ENCODE measurements at places on chromosomes 7 and 10.

DNA sequence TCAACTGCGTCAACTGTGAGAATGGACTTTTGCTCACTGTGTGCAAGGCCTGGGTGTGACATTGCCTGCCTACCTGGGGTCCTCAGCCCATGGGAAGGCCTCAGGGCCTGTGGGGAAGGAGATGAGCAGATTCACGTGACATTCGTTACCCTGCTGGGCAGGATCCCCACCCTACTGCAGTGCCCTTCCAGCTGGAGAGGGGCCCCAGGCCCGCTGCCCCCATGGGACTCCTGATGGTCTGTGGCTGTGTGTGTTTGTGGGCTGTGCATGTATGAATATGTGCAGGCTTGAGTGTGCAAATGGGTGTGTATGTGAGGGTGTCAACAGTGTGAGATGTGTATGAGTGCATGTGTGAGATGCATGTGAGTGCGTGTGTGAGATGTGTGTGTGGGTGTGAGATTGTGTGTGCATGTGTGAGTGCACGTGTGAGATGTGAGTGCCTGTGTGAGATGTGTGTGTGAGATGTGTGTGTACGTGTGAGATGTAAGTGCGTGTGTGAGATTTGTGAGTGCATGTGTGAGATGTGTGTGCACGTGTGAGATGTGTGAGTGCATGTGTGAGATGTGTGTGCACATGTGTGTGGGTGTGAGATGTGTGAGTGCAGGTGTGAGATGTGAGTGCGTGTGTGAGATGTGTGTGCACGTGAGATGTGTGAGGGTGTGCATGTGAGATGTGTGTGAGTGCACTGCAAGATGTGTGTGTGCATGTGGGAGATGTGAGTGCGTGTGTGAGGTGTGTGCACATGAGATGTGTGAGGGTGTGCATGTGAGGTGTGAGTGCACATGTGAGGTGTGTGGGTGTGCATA, 29.7 kb downstream of the PPIF start:
- DNase-seq: no peak

DNA sequence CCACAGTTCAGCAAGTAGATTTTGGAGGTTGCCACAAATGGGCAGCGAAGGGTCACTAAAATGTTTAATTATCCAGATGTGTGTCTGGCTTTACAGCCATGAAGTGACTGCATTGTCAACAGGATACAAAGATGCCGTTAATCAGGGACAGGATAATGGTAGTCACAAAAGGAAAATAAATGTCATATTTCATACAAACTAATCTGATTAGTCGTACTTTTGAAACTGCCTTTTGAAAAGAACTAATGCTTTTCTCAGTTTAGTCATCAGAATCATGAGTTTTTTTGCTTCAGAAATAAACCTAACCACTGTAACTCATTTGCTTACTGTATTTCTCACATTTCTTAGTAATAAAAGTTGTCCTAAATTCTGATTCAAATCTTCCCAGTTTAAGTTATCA, 22.2 kb upstream of the WNT16 start:
- DNase-seq: no peak

GRCh38 chr10:5317547-5318107, 47.1 kb upstream of the UCN3 start:
- DNase-seq: no peak

DNA sequence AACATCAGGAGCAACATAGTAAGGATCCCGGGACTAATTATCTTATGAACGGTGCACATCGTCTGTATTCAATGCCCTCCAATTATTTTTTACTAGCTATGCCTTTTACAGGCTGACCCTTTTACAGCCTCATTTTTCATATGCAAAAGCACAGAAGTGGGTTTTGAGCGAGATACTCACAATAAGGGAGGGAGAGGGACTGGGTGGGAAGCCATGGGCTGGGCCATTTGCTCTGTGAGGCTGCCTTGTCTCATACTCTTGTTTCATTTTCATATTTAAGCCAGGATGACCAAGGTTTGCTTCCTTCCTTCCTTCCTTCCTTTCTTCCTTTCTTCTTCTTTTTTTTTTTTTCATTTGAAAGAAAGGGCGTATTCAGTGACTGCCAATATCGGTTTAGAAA, 259.3 kb downstream of the TRIL start:
- DNase-seq: no peak

DNA sequence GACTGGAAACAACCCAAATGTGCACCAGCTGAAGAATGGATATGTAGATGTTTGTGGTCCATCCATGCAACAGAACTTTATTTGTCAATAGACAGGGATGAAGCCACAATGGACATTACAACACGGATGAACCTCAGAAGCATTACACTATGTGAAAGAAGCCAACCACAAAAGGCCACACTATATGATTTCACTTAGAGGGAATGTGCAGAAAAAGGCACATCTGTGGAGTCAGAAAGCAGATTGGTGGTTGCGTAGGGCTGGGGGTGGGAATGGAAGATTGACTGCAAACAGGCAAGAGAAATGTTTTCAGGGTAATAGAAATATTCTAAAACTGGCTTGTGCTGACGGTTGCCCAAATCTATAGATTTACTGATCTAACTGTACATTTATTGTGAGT, 34.3 kb upstream of the WASHC2A start:
- no peak for DNase-seq

DNA sequence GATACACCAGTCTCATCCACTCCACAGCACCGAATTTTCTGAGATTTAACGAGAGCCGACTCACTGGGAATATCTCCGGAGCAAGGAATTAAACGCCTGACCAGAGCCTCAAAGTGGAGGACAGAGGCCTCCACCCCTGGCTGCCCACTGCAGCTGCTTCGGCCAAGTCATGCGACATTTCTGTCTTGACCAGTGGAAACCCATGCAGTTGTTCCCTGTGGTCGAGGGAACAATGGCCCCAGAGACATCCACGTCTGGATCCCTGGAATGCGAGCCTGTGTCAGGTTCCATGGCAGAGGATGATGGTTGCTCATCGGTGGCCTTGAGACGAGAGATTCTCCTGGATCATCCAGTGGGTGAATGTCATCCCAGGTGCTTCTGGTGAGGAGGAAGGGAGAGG, 65.7 kb upstream of the INSIG1 start:
- no peak for DNase-seq

DNA sequence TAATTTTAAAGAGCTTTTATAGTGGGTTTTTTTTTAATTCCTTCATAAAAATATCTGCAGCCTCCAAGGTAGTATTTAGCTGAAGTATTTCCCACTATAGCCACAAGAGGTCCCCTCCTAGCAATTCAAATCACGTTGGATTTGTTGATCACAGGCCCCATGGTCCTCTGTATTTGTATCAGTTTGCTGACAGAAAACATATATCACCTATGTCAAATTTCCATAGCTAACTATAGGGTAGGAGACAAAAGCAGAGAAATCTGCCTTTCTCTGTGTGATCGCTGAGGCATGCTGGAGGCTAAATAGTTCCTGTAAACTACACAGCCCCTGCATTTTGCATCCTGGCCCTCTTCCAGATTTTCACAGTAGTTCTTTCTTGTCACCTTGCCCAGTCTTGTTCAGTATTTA, 1.7 kb upstream of the CTNNA3 start:
- peak; percentile 13 for DNase-seq

DNA sequence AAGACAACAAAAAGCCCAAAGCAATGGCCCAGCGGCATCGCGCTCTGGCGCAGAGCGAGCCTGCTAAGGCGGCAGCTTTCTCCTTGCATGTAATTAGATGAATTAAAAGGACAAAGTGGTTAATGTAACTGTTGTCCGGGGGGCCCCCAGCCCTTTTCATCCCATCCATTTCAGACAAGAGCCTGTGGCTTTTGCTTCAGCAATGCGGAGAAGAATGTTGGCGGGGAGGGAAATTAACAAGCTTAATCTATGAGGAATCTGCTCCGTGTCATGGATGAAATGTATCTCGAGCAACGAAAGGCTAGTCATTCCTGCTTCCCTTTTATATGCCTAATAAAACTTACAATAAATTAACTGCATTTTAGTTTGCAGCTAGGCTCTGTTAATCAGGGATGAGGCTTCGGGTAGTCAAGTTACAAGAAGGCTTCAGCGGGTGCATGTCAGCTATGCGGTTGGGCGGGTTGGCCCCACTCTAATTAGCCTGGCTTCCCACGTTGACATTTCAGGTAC, 203.3 kb downstream of the BUB3 start:
- DNase-seq: no peak

DNA sequence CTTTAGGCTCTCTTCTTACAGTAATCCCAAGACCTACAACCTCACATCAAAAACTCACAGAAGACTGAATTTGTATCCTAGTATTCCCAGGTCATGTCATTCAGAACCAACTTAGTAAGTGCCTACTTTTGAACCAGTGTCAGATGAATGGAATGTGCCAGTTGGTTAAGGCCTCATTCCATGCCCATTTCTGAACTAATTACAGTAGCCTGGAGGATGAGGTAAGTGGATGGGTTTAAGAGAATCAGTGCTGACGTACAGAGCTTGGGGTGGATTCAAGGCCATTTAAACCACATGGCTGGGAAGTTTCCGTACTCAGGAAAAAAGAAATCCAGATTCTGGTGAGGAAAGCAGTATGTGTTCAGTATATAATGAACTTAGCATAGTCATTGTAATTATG, 21.9 kb upstream of the FOXP2 start:
- no peak for DNase-seq

DNA sequence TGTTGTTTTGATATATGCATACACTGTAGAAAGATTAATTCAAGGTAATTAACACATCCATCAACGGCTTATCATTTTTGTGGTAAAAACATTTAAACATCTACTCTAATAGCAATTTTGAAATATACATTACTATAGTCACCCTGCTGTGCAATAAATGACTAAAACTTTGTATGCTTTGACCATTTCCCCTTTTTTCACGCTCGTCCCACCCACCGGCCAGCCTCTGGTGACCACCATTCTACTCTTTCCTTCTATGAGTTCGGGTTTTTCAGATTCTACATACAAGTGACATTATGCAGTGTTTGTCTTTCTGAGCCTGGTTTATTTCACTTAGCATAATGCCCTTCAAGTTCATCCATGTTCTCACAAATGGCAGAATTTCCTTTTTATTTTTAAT, 21.3 kb downstream of the CYCS start:
- no peak for DNase-seq

GRCh38 chr10:73931767-73932619, 21.1 kb downstream of the PLAU start:
- no peak for DNase-seq

- DNase-seq: no peak
Observed at GRCh38 chr7:21926448-21926847, 19.3 kb downstream of the CDCA7L start.

GRCh38 chr10:1947464-1948003, 210.2 kb upstream of the ADARB2 start:
- no peak for DNase-seq

DNA sequence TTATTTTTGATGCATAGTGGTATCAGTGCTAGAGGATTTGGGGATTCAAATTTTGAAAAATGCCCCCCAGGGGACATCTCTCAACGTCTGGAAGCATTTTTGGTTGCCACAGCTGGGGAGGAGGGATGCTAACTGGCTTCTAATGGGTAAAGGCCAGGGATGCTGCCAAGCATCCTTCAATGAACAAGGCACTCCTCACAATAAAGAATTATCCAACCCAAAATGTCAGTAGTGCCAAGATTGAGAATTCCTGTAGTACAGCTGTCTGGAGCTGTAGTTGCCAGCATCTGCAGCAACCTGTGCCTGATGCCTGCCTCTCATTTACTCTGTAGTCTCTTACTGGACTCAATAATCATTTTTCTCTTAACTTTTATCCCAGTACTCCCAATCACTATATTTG, 53.5 kb downstream of the SEPTIN7 start:
- no peak for DNase-seq

GRCh38 chr7:107253599-107253998, 84.8 kb downstream of the HBP1 start:
- no peak for DNase-seq

GRCh38 chr7:117077658-117078057, 124.4 kb downstream of the ST7 start:
- no peak for DNase-seq

GRCh38 chr7:47421456-47421855, 160.5 kb downstream of the TNS3 start:
- DNase-seq: no peak

- DNase-seq: no peak
Observed at GRCh38 chr10:31172925-31173324, 141.3 kb upstream of the ZNF438 start.

- DNase-seq: peak; percentile 26
Observed at GRCh38 chr7:8605221-8605620, 171.8 kb downstream of the NXPH1 start.

GRCh38 chr7:105565190-105565589, 16.1 kb downstream of the EFCAB10 start:
- no peak for DNase-seq

- peak; percentile 71 for DNase-seq
Observed at GRCh38 chr7:111756687-111757178, 194.4 kb upstream of the IMMP2L start.

DNA sequence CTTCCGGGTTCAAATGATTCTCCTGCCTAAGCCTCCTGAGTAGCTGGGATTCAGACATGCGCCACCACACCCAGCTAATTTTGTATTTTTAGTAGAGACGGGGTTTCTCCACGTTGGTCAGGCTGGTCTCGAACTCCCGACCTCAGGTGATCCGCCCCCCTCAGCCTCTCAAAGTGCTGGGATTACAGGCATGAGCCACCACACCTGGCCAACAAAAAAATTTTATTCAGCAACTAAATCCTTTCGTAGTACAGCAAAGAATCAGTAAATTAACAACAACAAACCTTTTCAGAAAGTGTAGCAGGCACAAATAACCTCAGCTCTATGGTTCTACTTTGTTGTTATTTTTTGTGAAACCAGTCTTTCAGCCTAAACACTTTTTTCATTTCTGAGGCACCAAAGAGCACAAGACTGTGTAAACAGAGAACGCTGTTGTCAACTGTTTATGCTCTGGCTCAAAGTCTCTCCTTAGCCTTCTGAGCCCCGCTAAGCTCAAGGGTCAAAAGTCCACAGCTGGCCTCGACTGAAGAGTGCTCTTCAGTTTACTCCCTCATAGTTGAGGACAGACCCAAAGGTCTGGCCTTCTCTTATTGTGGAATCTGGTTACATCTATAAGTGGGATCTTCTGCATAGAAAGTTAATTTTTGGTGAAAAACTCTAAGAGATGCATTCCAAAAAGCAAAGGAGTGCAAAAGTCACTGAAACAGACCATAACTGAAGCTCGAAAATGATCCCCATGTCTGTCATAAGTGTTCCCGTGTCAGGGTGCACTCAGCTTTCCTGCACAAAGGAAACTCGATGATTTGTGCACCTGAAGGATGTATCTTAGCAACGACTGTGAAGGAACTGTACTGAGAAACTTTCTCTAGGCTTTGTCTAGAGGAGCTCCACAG, 24.6 kb upstream of the DDX50 start:
- DNase-seq: no peak

Data from C1 segment of cervical spinal cord (tissue), 14 donors.